ENCODE measurements at places on chromosomes 7 and 10.
A peak's percentile ranks its signal among the peaks of the same experiment; 100 is the strongest.

- DNase-seq, result no peak
Measured at GRCh38 chr7:135166338-135166990, 4.0 kb downstream of the CYREN start.

DNA sequence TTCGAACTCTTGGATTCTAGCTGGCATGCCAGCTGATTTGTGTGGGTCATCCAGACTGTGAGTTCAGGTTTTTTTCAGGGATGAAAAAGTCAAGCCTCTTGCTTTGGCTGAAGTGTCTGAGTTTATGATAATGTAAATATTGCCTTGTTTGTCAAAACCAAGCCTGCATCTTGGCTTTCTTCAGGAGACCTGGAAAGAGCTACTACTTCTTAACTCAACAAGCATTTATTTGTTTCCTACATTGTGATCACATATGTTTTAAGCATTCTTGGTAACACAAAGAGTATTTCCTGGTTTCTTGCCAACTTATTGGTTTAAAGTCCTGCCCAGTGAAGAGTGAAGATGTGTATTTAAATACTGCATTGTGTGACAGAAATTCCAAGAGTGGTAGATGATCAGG, 407.1 kb downstream of the LRMDA start:
- DNase-seq, result no peak

DNA sequence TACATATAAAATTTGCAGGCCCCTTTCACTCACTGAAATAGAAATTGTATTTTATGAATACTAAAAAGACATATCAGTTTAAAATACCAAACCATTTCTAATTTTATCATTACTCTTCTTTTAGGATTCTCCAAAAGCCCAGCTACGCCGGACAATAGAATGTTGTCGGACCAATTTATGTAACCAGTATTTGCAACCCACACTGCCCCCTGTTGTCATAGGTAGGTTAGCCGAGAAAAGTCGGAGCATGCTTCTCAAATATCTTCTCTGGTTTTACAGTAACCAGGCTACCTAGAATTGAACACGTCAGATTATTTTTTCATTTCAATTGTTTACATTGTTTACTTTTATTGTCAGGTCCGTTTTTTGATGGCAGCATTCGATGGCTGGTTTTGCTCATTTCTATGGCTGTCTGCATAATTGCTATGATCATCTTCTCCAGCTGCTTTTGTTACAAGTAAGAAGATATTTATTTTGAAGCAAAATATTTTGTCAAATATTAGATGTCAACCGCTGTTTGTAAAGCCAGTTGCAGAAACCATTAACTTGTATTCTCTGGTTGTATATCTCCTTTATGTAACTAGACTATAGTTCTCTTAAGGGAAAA, 57.6 kb downstream of the MMRN2 start:
- peak; percentile 51 for DNase-seq

DNA sequence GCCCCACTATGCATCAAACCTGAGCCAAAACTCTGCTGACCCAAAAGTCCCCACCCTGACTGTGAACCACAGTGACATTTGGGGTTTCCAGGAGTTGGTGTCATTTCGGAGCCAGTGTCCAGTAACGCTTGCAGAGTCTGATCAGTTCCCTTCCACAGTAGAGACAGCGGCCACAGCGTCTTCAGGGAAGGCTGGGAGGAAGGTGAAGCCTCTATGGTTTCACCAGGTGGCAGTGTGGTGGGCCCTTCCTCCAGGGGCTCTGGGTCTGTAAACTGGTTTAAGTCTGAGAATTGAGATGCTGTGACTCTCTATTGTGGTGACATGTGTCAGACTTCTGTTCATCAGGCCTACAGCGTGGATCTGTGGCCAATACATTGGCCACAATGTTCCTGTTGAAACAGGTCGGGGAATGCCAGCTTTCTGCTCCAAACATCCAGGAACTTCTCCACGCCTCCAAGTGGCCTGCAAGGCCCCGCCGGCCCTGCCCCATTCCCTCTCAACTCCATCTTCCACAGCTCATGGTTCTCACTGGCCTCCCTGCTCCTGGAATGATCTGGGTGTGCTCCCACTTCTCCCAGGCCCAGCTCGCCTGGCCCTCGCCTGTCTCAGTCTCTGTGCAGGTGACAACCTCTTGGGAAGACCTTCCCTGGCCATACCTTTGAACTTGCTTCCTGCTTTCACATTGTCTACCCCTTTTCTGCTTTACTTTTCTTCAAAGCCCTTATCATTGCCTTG, 124.5 kb upstream of the FAM20C start:
- no peak for DNase-seq

GRCh38 chr10:27380929-27381358, 123.2 kb upstream of the RAB18 start:
- no peak for DNase-seq

- no peak for DNase-seq
Measured at GRCh38 chr10:75553550-75553949, 122.1 kb downstream of the LRMDA start.

GRCh38 chr7:156475666-156476065, 164.9 kb upstream of the RNF32 start:
- DNase-seq, result no peak

DNA sequence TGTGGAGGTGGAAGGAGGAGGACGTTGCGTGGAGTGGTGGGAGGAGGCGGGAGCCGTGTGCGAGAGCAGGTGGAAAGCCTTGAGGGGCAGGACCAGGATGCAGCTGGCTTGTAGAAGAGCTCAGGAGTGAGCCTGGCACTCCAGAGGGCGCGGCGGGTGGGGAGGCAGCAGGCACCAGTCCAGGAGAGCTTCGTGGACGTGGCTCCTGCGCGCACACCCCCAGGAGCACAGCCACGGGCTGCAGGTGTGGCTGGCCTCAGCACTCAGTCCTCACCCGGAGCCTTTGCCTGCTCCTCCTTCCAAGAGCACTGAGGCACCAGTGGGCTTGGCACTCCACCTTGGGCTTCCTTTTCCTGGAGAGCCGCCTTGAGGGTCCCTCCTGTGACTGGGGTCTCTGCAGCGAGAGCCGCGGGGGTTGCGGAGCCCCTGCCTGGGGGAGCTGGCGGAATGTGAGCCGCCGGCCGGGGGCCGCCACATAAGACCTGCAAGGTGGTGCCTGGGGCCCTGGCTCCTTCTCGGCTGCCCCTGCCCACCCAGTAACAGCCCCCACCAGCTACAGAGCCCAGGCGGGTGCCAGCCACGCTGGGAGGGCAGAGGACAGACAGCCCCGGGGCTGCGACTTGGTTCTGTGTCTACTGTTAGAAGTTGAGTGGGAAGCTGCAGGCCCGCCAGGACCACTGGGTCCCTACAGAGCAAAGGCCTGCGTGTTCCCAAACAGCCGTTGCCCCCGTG, 11.1 kb downstream of the MAFK start:
- DNase-seq, result no peak

GRCh38 chr7:139367438-139368155, 7.9 kb downstream of the LUC7L2 start:
- no peak for DNase-seq

DNA sequence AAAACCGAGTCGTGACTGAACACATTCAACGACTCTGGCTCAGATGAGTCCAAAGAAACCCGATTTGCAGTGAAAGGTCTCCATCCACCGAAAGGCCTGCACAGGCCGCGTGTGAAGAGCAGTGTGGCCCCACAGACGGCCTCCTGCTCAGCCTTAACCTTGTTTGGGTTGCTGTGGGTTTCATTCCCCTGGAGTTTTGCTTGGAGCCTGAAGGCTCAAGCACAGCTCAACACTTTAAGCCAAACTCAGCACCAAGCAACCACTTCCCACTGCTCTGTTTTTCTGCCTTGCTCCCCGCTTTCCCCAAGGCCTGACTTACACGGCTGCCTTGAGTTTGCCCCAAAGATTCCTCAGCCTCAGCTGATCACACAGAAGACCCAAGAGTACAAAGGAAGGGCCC, 398.2 kb upstream of the NFE2L3 start:
- DNase-seq, result no peak

DNA sequence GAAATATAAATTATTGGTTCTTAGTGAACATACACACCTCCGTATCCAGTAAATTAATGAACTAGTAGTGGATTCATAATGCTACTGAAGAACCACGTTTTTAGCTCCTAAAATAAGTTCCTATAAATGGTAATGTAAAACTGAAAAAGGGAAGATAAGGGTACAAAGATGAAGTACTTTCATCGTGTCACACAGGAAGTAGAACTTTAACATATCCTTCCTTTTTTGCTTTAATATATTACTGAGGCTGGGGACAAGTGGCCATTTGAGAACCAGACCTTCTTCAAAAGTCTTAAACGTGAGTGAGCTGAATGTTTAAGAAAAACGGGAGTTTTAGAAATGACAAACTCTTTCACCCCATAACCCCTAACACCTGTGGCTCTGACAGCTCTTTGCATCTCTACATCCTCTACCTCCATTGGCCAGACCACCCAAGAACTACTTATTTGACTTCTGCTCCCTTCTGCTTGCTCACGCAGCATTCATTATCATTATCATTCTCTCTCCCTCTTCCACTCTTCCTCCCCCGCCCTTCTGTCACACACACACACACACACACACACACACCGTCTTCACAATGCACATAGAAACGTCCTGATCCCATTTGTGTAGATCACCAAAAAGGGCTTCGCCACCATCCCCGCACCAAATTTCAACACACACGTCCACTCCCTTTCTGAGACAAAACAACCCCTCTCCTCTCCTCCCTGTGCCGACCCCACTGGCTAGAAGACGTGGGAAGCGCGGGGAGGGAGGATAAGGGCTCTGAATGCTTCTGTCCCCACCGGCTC, 677 bp downstream of the SKAP2 start:
- peak; percentile 6 for DNase-seq

Measured in nucleus accumbens (tissue), 56 donors.